ENCODE measurements at places on chromosomes 6 and 20.

DNA sequence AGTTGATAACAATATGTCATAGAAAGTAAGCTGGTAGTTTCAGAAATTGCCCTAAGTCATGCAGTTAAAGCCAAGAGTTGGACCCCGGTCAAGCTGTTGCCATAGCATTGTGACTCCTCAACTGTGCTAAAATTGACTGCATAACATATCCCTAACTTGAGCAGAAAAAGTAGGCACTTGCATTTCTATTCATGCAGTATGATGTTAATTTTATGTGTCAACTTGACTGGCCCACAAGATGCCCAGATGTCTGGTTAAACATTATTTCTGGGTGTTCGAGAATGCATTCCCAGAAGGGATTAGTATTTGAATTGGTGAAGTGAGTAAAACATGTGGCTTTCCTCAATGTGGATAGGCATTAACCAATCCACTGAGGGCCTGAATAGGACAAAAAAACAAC, 136.4 kb downstream of the GPR63 start:
- DNase-seq, result no peak

DNA sequence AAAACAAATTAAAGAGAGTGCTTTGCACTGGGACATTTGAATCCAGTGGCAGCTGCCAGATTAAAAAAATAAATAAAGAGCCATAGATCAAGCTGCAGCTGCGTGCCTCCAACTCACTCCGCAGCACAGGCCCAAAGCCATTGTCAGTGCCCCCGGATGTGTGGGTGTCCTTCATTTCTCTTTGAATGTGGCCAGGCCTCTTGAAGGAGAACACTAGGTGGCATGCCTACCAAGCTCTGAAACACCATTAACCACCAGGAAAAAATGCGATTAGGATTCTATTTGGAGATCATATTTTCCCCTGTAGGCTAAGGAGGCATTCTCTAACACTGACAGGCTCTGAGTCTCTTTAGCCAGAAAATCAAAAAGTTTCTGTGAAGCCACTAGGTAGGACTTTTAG, 549.8 kb downstream of the PRKN start:
- no peak for DNase-seq

- DNase-seq, result no peak
Observed at GRCh38 chr6:150276168-150276936, 92.5 kb upstream of the IYD start.

DNA sequence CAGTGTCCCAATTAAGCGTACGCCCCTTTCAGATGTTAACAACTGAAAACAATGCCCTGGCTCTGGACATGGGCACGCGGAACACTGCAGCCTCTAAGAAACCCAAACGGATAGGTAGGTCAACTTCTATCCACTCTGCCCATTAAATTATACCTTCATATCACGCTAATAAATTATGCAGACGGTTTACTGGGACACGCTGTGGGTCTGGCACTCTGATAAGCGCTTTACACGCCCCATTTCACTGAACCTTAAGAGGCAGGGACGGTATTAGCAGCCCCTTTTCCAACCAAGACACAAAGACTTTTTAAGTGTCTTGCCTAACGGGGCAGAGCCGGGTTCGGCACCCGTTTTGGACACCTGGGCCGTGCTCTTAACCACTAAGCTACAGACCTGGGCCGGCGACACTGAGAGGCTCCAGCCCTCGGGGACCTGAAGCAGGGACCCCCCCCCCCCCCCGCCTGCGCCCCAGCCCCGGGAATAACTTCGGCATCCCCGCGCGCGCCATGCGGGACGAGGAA, 744 bp downstream of the STAU1 start:
- peak; percentile 28 for DNase-seq
